ENCODE measurements at places on chromosomes 5 and 9. TPM values are rescaled to one million over a fixed set of nuclear protein-coding genes. Genes with fewer than 3 reads are reported as not detected.

DNA sequence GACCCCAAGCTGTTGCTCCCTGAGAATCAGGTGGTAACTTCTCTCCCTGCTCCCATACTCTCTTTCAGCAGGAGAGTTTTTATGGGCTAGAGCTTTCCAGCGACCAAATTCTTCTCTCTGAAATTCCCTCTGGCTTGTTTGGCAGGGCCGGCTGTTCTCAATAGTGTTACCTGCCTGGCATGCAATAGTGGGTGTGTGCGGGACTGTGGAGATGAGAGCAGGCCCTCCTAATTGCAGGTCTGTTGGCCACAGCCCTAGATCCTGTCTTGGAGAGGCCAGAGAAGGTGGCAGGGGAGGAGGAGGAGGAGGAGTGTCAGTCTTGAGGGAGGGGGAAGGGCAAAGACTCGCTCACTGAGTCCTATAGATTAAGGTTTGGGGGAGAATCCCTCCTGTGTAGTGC, 29.5 kb downstream of the AQP7 start:
- H3K4me1 ChIP-seq, result peaks cover 13% of the 10 kb centered on the region
- no peak overlapping the region for H3K4me3 ChIP-seq
- H3K27ac ChIP-seq, result no peak overlapping the region
- no peak for DNase-seq
- no peaks in the 10 kb centered on the region for H3K27me3 ChIP-seq

Gene CD14
- 0.21 TPM for total RNA-seq

- DNase-seq, result no peak
- no peak overlapping the region for H3K4me3 ChIP-seq
- H3K36me3 ChIP-seq, result no peaks in the 10 kb centered on the region
- H3K4me1 ChIP-seq, result peaks cover 9% of the 10 kb centered on the region
These were observed 85.4 kb upstream of the FSTL4 start for GRCh38 chr5:133697536-133698258.

DNA sequence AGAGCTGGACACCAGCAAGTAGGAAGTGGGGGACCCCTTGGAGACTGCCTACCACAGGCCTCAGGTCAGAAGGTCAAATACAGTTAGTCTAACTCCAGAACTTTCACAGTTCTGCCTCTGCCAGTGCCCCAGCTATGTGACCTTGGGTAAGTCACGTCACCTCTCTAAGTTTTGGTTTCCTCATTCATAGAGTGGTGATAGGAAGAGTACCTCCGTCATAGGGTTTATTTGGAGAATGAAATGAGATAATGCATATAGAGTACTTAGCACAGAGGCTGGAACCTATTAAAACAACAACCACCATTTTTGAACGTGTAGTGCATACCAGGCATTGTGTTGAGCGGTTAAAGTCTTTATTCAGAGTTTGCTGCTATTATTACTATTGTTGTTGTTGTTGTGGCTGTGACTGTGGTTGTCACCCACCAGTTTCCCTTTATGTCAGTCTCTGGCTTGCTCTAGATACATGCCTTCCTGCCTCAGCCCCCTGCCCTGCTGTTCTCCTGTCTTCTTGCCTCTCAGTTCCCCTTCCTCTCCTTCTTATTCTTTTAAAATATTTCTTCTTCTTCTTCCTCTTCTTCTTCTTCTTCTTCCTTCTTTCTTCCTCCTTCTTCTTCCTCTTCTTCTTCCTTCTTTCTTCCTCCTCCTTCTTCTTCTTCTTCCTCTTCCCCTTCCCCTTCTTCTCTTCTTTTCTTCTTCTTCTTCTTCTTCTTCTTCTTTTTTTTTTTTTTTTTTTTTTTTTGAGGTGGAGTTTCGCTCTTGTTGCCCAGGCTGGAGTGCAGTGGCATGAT, 67.8 kb downstream of the RALGPS1 start:
- H3K27ac ChIP-seq, result no peak overlapping the region
- no peak overlapping the region for H3K4me3 ChIP-seq
- peaks cover 27% of the 10 kb centered on the region for H3K36me3 ChIP-seq
- DNase-seq, result no peak
- H3K27me3 ChIP-seq, result peaks cover 59% of the 10 kb centered on the region

DNA sequence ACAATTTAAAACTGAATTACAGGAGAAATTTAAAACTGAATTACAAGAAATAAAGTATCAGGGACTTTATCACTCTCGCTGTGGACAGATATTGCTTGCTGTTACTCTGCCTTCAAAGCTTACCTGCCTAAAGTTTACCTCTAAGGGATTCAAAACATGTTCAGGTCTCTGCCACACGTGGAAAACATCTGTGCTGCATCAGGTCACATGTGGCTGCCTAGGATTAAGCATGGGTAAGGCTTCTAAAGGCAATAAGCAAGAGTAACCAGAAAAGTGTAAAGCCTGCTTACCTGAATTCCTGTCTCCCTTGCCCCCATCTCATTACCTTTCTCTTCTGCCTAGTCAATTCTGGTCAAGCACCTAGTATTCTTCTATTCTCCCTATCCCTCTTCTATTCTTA, 18.9 kb downstream of the MINAR2 start:
- H3K4me1 ChIP-seq, result no peaks in the 10 kb centered on the region
- H3K36me3 ChIP-seq, result no peaks in the 10 kb centered on the region
- no peak overlapping the region for H3K4me3 ChIP-seq
- H3K27me3 ChIP-seq, result no peaks in the 10 kb centered on the region

DNA sequence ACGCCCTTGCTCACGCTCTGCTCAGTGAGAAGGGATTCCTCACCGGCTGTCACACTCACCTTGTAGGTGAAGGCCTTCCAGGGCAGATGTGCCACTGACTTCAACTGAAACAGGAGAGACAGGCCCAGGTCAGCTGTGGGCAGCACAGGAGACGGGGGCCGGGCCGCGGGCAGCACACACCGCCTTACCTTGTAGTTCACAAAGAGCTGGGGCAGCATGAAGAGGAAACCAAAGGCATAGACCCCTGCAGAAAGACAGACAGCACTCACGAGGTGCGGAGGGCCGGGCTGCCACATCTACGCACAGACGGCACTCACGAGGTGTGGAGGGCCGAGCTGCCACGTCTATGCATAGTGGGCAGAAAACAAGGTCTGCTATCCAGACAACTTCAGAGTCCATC, 23.3 kb downstream of the CLPTM1L start:
- H3K27me3 ChIP-seq, result no peaks in the 10 kb centered on the region
- H3K36me3 ChIP-seq, result peaks cover 53% of the 10 kb centered on the region
- H3K27ac ChIP-seq, result no peak overlapping the region
- no peak overlapping the region for H3K4me3 ChIP-seq
- H3K4me1 ChIP-seq, result peaks cover 18% of the 10 kb centered on the region
- DNase-seq, result no peak

- H3K27me3 ChIP-seq, result peaks cover 13% of the 10 kb centered on the region
- no peaks in the 10 kb centered on the region for H3K36me3 ChIP-seq
- H3K27ac ChIP-seq, result peak overlapping the region; percentile 68
- H3K4me3 ChIP-seq, result peak overlapping the region; percentile 56
These were observed 74.6 kb downstream of the MRPL36 start for GRCh38 chr5:1724822-1725602.

Gene TNIP1
- total RNA-seq, result 127 TPM

Gene PROB1
- total RNA-seq, result 3.3 TPM

GRCh38 chr9:136587944-136588662, 42.3 kb upstream of the NOTCH1 start:
- DNase-seq, result peak; percentile 23
- H3K4me3 ChIP-seq, result no peak overlapping the region
- H3K36me3 ChIP-seq, result no peaks in the 10 kb centered on the region
- peak overlapping the region; percentile 78 for H3K27ac ChIP-seq

- no peaks in the 10 kb centered on the region for H3K27me3 ChIP-seq
- H3K36me3 ChIP-seq, result no peaks in the 10 kb centered on the region
- no peak for DNase-seq
These were observed 272.0 kb upstream of the ACTBL2 start for GRCh38 chr5:57754616-57755015.

Gene ARID3C
- 0.69 TPM for total RNA-seq

Gene PCDHGB1
- total RNA-seq, result not detected

DNA sequence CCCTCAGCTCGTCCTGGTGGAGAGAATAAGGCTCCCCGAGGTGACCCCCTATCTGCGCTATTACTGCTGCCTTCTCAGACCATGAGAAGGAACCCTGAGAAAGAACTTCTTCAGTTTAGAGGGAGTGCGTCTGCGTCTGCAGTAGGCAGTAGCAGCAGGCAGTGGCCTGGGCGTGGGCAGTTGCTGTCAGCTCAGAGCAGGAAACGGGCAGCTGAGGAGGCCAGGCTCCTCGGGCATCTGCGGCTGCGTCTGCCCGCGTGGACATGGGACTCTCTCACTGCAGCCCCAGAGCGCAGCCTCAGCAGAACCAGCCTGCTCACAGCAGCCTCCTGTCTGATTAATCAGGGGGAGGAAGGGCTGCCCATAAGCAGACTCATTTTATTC, 49.8 kb upstream of the FCN1 start:
- H3K4me1 ChIP-seq, result no peaks in the 10 kb centered on the region
- no peak overlapping the region for H3K4me3 ChIP-seq
- no peak overlapping the region for H3K27ac ChIP-seq
- no peaks in the 10 kb centered on the region for H3K27me3 ChIP-seq
- no peaks in the 10 kb centered on the region for H3K36me3 ChIP-seq

Gene NEUROG1
- not detected for total RNA-seq

DNA sequence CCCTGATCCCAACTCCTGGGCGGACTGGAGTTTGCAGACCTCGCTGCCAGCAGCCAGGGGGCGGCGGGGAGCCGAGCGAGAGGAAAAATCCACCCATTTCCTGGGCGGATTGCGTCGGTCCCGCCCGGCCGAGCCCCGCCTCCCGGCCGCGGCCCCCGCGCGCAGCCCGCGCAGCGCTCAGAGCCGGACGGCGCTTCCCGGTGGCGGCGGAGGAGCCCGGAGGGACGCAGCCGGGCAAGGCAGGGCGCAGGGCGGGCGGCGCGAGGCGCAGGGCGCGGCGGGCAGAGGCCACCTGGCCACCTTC, at the start of gene OLFM1:
TSS of gene OLFM1 (plus strand) at position 180 of the 304 bp plus-strand sequence. CDS start 322 bp downstream, outside the sequence.
- no peaks in the 10 kb centered on the region for H3K36me3 ChIP-seq
- H3K27me3 ChIP-seq, result peaks cover 46% of the 10 kb centered on the region
- peaks cover 3% of the 10 kb centered on the region for H3K4me1 ChIP-seq

DNA sequence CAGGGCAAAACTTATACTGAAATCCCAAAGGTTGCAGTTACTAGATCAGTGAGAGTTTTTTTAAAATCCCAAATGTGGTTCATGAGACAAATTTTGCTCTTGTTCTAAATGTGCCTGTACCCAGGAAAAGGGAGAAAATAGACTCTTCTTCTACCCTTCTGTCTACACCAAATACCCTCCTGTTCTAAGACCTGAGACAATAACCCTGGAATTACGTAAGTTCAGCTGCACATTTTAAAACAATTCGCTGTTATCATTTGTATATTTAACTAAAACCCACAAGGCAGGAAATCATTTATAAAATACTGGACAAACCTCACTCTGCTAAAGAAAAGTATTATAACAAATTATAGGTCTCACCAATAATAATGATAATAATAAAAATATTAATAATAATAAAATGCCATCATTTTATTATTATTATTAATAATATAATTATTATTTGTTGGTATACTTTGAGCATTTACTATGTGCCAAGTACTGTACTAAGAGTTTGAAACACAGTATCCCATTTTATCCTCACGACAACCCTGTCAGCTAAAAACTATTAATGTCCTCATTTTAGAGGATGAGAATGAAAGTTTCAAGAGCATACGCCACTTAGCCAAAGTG, 49.8 kb upstream of the AFAP1L1 start:
- H3K36me3 ChIP-seq, result no peaks in the 10 kb centered on the region
- no peak overlapping the region for H3K27ac ChIP-seq
- no peaks in the 10 kb centered on the region for H3K4me1 ChIP-seq
- no peak for DNase-seq

Gene SAPCD2
- total RNA-seq, result 40.6 TPM

GRCh38 chr5:128121651-128122050, 38.1 kb downstream of the SLC12A2 start:
- no peak overlapping the region for H3K4me3 ChIP-seq
- no peak for DNase-seq
- H3K27me3 ChIP-seq, result no peaks in the 10 kb centered on the region
- H3K27ac ChIP-seq, result no peak overlapping the region
- H3K4me1 ChIP-seq, result no peaks in the 10 kb centered on the region

DNA sequence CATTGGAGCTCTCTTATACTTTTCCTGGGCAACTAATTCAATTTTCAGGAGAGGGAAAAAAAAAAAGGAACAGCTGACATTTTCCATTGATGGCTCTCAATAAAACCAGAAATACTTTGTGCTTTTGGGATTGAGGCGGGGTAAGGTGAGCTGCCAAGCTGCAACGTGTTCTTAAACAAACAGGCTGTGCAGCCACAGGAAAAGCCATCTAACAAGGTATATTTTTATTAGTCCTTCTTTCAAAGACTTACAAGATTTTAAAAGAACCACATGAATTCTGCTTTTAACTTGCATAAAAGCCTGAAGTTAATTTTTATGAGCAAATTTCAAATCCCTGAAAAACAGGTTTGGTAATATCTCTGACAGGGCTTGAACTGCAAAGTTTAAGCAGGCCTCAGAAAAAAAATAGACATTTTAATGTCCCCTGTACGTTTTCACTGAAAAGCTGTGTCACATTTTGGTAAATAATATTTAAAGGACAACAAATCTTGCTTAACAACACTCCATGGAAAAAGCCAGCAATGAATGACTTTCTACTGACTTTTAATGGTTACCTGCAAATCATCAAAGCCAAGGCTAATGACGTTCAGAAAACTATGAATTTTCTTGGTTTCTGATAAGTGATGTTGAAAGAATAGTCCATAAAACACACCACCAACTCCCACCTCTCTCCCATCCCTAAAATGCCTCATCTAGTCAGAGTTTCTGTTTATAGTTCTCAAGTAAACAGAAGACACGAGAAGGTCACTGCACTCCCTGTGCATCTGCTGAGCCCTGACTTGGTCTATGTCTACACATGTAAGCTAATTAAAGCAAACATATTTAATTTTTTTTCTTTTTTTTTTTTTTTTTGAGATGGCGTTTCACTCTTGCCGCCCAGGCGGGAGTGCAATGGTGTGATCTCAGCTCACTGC, 433.6 kb downstream of the PIK3R1 start:
- H3K27me3 ChIP-seq, result no peaks in the 10 kb centered on the region
- no peak for DNase-seq
- H3K27ac ChIP-seq, result no peak overlapping the region
- no peaks in the 10 kb centered on the region for H3K36me3 ChIP-seq
- H3K4me1 ChIP-seq, result no peaks in the 10 kb centered on the region
- no peak overlapping the region for H3K4me3 ChIP-seq

Gene WNK2
- total RNA-seq, result not detected

Measured in activated CD4-positive, alpha-beta T cell treated with anti-CD3 and anti-CD28 coated beads, Interleukin-2, amount 10 ng/mL, durations not matched to agents 7 days and 5 days (primary cell).